ENCODE measurements at places on chromosomes 1 and 21.

DNA sequence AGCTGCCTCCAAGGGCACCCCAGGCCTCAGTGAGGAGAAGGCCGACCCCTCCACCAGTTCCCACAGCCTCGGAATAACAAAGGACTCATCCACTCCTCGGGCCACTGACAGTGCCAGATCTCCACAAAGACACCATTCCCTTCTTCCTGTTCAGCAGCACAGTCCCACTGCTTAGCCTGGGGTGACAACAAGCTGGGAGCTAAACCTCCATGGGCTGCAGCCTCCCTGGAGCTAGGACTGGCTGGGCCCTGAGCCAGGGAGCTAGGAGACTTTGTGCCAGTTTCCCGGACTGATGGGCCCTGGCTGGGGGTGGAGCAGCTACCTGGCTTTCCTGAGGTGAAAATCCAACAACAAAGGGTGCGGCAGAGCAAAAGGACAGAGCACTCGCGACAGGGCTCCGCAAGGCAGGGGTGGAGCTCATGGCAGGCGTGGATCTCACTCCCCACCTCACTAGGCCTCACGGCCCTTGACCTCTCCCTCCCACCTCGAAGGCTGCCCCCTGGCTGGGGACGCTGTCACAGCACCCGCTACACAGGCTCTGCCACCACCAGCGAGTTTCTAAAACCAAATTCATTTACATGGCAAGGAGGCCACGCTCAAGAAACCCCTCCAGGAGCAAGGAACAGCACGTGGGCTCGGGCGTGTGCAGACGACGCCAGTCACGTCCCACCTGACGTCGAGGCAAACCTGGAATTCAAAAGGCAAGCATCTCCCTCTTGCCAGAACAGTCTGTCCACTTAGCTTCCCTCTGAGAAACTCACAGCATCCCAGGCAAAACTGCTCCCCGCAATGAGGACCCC lies 13.8 kb downstream of the SLC35E2B start:
- DNase-seq, result peak; percentile 65

DNA sequence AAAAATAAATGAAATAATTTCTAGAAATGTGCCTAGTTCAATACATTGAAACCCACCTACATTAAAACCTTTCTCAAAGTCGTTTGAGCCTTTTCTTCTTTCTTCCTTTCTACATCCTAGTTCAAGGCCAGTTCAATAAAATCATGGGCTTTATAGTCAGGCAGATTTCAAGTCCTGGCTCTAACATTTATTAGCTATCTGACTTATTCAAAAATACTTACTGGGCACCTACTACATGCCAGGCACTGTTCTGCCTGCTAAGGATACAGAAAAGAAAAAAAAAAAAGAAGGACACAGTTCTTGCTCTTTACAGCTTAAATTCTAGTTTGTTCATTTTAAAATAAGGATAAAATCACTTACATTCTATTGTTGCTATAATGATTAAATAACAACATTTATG lies 134.2 kb upstream of the FGGY start:
- DNase-seq, result no peak

GRCh38 chr1:7351649-7352048 lies 419.4 kb upstream of the VAMP3 start:
- DNase-seq, result no peak

DNA sequence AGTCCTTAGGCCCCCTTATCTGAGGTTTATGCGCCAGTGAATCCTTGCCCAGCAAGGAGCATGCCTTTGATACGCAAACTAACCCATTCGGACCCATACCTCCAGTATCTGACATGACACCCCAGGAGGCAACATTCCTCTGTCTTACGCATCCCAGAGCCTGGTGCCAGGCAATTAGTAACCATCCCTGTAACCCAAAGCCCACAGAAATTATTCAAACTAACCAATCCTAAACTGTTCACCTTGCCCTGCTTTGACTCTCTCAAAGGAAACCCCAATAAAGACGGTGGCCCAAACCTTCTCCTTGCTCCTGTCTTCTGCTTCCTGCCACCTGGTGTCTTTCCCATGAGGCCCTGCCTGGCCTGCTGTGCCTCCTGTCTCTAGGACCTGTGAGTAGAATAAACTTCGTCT lies 36.4 kb downstream of the ZNF496 start:
- DNase-seq, result no peak

GRCh38 chr1:198108636-198109370 lies 48.0 kb upstream of the NEK7 start:
- DNase-seq, result no peak

DNA sequence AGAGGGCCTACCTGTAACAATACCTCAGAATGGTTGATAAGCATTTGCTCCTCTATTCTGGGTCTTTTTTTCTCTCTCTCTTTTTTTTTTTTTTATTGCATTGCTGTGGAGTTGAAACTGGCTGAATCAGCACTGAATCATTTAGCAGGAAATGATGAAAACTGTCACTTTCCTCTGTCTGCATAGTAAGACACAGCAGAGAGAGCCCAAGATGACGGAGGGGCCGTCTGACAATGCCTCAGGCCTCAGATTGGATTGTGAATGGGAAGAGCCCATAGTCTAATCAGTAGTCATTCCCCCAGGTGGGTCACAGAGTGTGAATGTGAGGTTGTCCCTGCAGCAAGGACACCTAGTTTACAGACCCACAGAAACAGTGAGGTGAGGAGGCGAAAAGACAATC lies 193.2 kb upstream of the PLXNA2 start:
- DNase-seq, result peak; percentile 44

GRCh38 chr1:50476800-50477199 lies 53.6 kb upstream of the DMRTA2 start:
- no peak for DNase-seq

- DNase-seq, result no peak
Observed at GRCh38 chr1:173253046-173253445, 45.9 kb upstream of the TNFSF4 start.

DNA sequence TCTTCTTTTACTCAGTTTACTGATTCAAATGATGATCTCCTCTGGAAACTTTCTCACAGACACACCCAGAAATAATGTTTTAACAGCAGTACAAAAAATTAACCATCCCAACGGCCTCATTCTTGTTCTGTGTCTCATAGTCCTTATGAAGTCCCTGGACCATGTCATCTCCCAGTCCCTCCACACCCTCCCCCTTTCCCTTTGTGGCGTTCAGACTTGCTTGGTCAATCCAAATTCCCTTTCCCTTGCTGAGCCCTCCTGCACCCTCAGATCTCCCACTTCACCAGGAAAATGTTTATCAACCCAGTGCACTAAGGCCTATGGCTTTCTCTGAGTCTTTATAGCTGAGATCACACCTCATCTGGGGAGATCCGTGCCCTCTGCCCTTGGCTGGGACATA lies 85.9 kb downstream of the CENPF start:
- DNase-seq, result no peak

DNA sequence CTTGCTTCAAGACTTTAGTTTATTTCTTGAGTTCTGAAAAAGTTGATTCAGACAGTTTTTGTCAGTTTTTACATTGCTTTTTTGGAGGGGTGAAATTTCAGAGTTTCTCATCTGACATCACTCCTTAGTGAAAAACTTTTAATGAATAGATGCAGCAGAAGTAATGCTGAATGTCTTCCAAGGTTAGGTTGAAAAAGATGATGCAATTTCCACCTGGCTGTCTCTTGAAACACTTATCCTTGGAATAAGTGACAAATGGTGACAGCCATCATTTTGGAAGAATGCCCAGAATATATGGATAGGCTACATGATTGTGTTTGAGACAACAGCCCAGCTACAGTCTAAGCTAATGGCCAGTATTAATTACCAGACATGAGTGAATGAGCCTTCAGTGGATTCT lies 140.8 kb downstream of the ZNF644 start:
- DNase-seq, result no peak

DNA sequence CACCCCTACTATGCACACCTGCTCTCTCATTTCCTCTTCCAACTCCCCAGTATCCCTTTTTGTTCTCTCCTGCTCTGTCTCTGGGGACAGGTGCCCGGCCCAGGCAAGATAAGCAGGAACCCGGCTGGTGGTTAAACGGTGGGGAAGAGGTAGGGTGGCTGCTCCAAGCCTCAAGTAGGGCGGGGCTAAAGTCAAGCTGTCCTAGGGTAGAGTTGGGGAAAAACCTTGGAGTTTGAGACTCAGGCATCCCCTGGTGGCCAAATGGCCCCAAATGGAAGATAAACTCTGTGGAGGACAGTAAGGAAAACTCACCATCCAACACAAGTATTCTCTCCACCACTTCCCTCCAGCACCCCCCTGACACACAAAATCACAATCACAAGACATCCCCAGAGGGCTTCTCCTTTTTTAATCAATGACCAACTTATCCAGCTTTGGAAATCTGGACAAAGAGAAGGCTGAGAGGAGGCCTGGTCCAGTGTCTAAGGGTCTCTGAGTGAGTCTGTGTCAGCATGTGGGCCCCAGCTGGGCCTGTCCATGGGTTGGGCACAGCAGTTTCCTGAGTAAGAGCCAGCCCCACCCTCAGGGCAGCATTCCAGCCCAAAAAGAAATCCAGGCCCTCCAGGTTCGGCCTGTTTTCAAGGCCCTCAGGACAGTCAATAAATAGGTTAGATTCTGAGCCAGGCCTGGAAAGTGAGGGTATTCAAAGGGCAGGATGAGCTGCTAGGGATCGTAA lies 9.8 kb downstream of the POMGNT1 start:
- no peak for DNase-seq

DNA sequence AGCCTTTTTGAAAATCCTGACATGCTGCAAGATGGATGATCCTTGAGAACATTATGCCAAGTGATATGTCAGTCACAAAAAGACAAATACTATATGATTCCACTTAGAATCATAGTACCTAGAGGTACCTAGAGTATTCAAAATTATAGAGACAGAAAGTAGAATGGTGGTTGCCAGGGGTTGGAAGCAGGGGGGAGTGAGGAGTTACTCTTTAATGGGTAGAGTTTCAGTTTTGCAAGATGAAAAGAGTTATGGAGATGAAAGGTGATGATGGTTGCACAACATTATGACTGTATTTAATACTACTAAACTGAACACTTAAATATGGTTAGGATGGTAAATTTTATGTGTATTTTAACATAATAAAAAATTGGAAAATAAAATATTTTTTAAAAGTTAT lies 37.9 kb upstream of the PODN start:
- peak; percentile 24 for DNase-seq

GRCh38 chr1:169723763-169724162 lies 10.1 kb downstream of the SELE start:
- DNase-seq, result no peak

DNA sequence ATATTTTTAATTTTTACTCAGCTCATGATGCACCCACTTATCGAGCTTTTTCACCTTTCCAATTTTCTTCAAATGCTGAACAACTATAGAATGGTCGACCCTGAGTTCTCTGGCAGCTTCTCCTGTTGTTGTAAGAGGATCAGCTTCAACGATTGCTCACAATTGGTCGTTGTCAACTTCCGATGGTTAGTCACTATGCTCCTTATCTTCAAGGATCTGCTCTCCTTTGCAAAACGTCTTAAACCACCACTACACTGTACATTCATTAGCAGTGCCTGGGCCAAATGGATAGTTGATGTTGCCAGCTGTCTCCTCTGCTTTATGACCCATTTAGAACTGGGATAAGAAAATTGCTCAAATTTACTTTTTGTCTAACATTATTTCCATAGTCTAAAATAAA lies 385.9 kb upstream of the LYPLAL1 start:
- no peak for DNase-seq

- no peak for DNase-seq
Observed at GRCh38 chr1:59070610-59071009, 226.3 kb upstream of the FGGY start.

- no peak for DNase-seq
Observed at GRCh38 chr1:168405906-168406549, 125.4 kb downstream of the TBX19 start.

- DNase-seq, result peak; percentile 55
Observed at GRCh38 chr1:93715529-93716126, 34.0 kb upstream of the BCAR3 start.

GRCh38 chr1:233197940-233198339 lies 97.6 kb downstream of the PCNX2 start:
- no peak for DNase-seq

DNA sequence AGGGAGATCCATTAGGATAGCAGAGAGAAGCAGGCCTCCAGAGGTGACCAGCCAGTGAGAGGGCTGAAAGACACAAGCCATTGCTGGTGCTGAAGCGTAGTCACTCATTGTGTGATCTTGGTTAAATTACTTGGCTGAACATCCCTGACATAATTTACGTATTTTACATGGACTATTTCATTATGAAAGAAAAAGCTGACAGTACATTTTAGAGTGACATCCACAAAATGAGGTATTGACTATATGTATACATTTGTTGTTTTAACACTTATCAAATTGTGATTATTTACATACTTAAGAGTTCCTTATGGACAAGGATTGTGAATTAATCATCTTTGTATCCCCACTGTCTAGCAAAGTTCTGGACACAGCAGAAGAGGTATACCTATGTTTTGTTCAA lies 14.9 kb downstream of the DESI2 start:
- no peak for DNase-seq

DNA sequence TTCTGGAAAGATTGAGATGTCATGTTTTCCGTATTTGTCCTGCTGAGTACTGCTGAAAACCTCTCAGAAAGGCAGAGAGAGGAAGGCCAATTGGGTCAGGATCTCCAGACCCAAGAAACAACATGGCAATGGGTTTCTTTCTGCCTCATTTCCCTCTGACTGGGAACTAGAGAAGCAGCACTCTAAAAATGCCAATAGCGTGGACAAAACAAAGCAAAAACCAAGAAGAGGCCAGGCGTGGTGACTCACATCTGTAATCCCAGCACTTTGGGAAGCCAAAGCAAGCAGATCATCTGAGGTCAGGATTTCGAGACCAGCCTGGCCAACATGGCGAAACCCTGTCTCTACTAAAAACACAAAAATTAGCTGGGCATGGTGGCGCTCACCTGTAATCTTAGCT lies 18.3 kb downstream of the TNFRSF9 start:
- no peak for DNase-seq

DNA sequence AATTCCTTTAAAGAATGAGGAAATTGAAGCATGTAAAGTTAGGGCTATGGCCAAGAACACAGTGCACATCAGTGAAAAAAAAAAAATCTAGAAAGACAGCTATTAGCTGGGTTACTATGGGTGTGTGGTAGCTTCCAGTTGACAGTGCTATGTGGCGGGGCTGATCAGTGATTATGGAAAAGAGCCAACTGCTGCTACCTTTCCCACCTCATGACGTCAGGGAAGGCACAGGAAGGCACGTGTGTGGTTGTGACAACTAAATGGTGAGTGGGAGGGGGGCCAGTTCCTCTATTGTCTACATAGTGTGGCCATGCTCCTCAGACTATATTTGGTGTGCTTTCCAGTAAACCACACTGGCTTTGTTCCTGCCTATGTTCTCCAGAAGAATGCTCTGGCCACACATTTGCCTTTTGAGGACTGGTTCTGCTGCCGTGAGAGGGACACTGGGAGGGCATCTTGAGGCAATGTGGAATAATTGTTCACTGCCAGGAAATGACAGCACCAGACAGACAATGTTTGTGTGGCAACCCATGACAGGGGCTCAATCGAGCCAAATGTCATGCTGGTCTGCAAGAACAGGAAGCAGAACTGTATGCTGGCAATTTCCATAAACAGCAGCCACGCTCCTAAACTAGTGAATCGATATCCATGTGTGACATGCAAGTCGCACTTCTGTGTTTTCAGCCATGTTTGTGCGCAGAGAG lies 3.0 kb upstream of the SDE2 start:
- DNase-seq, result peak; percentile 87

Measured in activated naive CD4-positive, alpha-beta T cell treated with anti-CD3 and anti-CD28 coated beads for 36 hours (primary cell).